ENCODE measurements at places on chromosomes 2 and 18.

- no peaks in the 10 kb centered on the region for H3K36me3 ChIP-seq
- no peaks in the 10 kb centered on the region for H3K27me3 ChIP-seq
- H3K27ac ChIP-seq, result no peak overlapping the region
- H3K4me3 ChIP-seq, result no peak overlapping the region
- H3K4me1 ChIP-seq, result no peaks in the 10 kb centered on the region
- DNase-seq, result no peak
Measured at GRCh38 chr2:16716024-16716423, 50.4 kb upstream of the CYRIA start.

DNA sequence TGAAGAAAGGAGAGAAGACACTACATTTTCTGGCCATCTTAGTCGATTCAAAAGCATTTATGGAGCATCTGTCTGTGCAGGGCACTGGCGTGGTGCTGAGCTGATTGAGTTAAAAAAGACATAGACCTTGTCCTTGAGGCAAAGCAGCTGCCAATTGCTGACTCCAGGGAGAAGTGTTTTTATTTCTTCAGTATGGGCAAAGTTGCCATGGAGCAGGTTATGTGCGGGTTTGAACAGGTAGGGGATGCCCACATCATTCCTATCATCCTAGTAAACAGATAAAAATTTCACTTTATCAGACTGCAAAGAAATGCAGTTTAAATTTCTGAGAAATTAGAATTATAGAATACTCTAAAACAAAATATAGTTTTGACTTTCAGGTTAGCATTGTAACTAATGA is 125.8 kb downstream of the NUP35 start:
- H3K27ac ChIP-seq, result no peak overlapping the region
- no peak overlapping the region for H3K4me3 ChIP-seq
- H3K4me1 ChIP-seq, result no peaks in the 10 kb centered on the region
- DNase-seq, result no peak
- no peaks in the 10 kb centered on the region for H3K36me3 ChIP-seq

- no peaks in the 10 kb centered on the region for H3K4me1 ChIP-seq
- no peak overlapping the region for H3K27ac ChIP-seq
- H3K27me3 ChIP-seq, result no peaks in the 10 kb centered on the region
- no peak for DNase-seq
Measured at GRCh38 chr18:6150430-6150829, 255.1 kb upstream of the TMEM200C start.

- DNase-seq, result no peak
- no peaks in the 10 kb centered on the region for H3K27me3 ChIP-seq
- no peaks in the 10 kb centered on the region for H3K36me3 ChIP-seq
Measured at GRCh38 chr2:62142054-62142453, 53.9 kb upstream of the B3GNT2 start.

DNA sequence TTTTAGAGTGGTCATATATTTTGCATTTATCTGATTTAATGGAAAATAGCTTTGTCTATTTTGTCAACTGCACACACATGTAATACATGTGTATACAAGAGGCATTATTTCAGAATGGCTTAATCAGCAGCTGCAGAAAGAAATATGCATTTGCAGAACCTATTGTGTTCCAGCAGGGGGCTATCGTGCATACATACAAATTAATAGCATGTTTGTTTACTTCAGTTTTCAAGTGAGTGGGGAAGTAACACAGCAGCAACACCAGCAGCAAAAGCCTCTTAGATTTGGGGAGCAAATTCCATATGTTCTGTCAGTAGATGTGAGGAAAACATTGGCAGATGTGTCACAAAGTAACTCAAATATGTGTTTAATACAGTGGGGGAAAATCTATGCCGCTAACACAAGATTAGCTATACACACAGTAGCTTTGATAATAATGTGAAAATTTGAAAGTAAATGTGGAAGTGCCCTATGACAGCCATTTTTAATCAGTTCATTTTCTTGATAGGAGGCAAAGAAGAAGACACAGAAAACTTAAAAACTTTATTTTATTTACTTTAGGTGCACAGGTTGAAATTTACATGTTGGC is 218.1 kb downstream of the WDR7 start:
- H3K4me3 ChIP-seq, result no peak overlapping the region
- H3K36me3 ChIP-seq, result no peaks in the 10 kb centered on the region
- no peaks in the 10 kb centered on the region for H3K4me1 ChIP-seq
- no peaks in the 10 kb centered on the region for H3K27me3 ChIP-seq

GRCh38 chr2:68431316-68431972 is 35.6 kb downstream of the FBXO48 start:
- H3K4me3 ChIP-seq, result no peak overlapping the region
- DNase-seq, result no peak
- no peaks in the 10 kb centered on the region for H3K36me3 ChIP-seq
- H3K27me3 ChIP-seq, result 0 out of 2 replicates have a peak, but pooled peaks cover 5% of the 10 kb centered on the region
- no peak overlapping the region for H3K27ac ChIP-seq

DNA sequence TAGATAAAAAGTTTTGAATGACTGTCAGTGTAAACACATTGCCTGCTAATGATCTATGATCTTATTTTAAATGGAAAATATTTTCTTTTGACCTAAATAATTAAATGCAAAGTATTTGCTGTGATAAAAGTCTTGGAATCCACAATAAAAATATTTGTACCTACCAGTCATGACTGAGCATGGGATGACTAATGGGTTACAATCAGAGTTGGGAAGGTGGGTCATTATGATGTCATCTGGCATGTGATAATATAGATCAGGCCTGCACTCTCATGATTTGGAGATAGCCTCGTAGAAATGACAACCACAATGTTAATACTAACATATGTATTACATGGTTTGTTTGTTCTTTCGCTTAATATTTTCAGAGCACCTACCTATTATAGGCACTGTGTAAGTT is 848.8 kb upstream of the KLHL29 start:
- H3K27me3 ChIP-seq, result no peaks in the 10 kb centered on the region
- no peak overlapping the region for H3K27ac ChIP-seq
- no peaks in the 10 kb centered on the region for H3K4me1 ChIP-seq
- H3K36me3 ChIP-seq, result no peaks in the 10 kb centered on the region
- no peak overlapping the region for H3K4me3 ChIP-seq
- peak; percentile 3 for DNase-seq

- peaks cover 18% of the 10 kb centered on the region for H3K4me1 ChIP-seq
- no peak overlapping the region for H3K27ac ChIP-seq
- no peaks in the 10 kb centered on the region for H3K36me3 ChIP-seq
- H3K27me3 ChIP-seq, result no peaks in the 10 kb centered on the region
- no peak overlapping the region for H3K4me3 ChIP-seq
Measured at GRCh38 chr2:113209011-113209645, 35.4 kb downstream of the PSD4 start.

- no peaks in the 10 kb centered on the region for H3K27me3 ChIP-seq
- H3K4me1 ChIP-seq, result no peaks in the 10 kb centered on the region
- H3K4me3 ChIP-seq, result no peak overlapping the region
- peak; percentile 27 for DNase-seq
Measured at GRCh38 chr18:3294435-3295080, 32.6 kb downstream of the MYL12B start.

GRCh38 chr2:44360749-44361329 is 455 bp downstream of the PREPL start:
- H3K27ac ChIP-seq, result peak overlapping the region; percentile 97
- peaks cover 24% of the 10 kb centered on the region for H3K4me1 ChIP-seq
- H3K36me3 ChIP-seq, result no peaks in the 10 kb centered on the region
- DNase-seq, result peak; percentile 61
- H3K4me3 ChIP-seq, result peak overlapping the region; percentile 96

DNA sequence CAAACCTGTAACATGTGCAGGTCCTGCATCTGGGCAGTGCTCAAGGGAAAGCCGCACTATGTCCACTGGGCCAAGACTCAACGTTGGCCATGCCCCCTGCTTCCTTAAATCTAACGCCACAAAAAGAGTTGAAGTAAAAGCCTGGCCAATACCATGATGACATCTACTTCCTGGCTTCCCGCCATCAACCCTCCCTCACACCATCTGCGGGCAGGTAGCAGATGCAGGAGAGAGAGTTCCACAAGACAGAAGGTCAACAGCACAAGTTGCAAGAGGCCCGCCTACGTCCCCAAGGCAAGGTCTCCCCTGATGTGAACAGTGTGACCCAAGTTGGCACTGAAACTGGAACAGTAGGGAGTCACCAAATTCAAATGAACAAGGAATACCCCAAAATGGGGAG is 48.4 kb downstream of the ABCG8 start:
- H3K27me3 ChIP-seq, result no peaks in the 10 kb centered on the region
- no peak for DNase-seq
- no peak overlapping the region for H3K27ac ChIP-seq
- peaks cover 34% of the 10 kb centered on the region for H3K36me3 ChIP-seq
- no peaks in the 10 kb centered on the region for H3K4me1 ChIP-seq

- no peak overlapping the region for H3K27ac ChIP-seq
- DNase-seq, result no peak
- no peak overlapping the region for H3K4me3 ChIP-seq
- H3K36me3 ChIP-seq, result no peaks in the 10 kb centered on the region
Measured at GRCh38 chr18:56321470-56321869, 316.9 kb downstream of the TXNL1 start.

DNA sequence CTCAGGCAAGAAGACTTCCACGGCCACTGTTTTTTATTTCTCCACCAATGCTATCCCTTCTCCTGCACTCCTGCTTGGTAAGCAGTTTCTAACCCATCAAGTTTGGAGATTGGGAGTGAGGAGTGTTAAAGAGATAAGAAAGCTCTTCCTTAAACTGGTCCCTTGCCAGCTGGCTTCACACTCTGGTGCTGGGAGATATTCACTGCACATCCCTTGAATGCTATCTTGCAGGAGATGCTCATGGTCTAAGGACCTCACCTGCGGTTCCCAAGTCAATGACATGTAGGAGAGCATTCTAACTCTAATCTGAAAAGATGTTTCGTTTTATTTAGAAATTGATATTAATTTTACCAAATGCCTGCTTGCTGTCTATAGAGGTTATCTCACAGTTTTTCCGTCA is 28.2 kb upstream of the CYRIA start:
- no peaks in the 10 kb centered on the region for H3K4me1 ChIP-seq
- no peak overlapping the region for H3K4me3 ChIP-seq
- H3K27ac ChIP-seq, result no peak overlapping the region
- no peaks in the 10 kb centered on the region for H3K27me3 ChIP-seq

- no peak overlapping the region for H3K4me3 ChIP-seq
- H3K4me1 ChIP-seq, result peaks cover 26% of the 10 kb centered on the region
- no peaks in the 10 kb centered on the region for H3K27me3 ChIP-seq
- H3K36me3 ChIP-seq, result no peaks in the 10 kb centered on the region
- H3K27ac ChIP-seq, result no peak overlapping the region
- DNase-seq, result no peak
Measured at GRCh38 chr2:43161650-43162510, 64.5 kb downstream of the ZFP36L2 start.

DNA sequence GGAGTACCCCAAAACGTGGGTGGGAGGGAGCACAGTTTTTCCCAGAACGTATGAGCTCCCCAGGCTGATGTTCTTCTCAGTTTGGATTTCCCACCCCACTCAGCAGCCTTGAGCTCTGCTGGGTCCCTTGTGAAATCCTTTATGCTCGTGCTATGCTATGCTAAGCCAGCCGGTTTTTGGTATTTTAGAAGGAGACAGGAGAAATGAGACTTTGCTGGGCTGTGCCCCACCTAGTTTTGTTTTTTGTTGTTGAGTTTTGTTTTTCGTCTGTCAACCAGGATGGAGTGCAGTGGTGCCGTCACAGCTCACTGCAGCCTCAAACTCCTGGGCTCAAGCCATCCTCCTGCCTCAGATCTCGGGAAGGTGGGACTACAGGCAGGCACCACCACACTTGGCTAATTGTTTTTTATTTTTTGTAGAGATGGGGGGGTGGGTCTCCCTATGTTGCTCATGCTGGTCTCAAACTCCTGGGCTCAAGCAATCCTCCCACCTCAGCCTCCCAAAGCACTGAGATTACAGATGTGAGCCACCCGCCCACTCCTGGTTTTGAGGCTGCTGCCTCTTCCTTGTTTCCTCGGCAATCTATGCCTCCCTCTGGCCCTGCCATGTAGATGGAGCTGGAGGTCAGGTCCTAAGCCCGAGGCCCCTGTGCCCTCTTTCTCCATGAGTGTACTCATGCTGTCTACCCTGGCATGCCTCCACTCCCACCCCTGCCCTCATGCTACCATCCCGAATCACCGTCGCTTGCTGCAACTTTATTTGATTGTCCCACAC is 17.5 kb upstream of the MGAT4A start:
- no peaks in the 10 kb centered on the region for H3K36me3 ChIP-seq
- no peak for DNase-seq
- no peak overlapping the region for H3K27ac ChIP-seq
- peaks cover 30% of the 10 kb centered on the region for H3K27me3 ChIP-seq

DNA sequence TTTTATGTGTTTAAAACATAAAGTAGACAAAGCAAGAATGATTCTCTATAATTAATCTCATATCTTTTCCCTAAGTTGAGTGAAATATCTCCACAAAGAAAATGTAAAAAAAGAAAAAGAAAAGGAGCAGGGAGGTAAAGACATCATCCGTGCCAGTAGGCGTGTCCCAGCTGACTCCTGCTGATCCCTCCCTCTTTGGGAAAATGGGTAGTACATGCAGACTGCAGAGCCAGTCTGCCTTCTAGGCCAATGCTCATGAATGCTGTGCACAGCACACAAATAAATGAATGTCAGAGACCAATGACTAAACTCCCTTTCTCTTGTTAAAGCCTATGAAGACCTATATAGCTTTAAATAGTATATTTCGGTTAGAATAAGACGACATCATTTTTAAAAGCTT is 64.7 kb downstream of the RAPH1 start:
- H3K27ac ChIP-seq, result peak overlapping the region; percentile 21
- H3K4me1 ChIP-seq, result peaks cover 17% of the 10 kb centered on the region
- peaks cover 91% of the 10 kb centered on the region for H3K36me3 ChIP-seq

DNA sequence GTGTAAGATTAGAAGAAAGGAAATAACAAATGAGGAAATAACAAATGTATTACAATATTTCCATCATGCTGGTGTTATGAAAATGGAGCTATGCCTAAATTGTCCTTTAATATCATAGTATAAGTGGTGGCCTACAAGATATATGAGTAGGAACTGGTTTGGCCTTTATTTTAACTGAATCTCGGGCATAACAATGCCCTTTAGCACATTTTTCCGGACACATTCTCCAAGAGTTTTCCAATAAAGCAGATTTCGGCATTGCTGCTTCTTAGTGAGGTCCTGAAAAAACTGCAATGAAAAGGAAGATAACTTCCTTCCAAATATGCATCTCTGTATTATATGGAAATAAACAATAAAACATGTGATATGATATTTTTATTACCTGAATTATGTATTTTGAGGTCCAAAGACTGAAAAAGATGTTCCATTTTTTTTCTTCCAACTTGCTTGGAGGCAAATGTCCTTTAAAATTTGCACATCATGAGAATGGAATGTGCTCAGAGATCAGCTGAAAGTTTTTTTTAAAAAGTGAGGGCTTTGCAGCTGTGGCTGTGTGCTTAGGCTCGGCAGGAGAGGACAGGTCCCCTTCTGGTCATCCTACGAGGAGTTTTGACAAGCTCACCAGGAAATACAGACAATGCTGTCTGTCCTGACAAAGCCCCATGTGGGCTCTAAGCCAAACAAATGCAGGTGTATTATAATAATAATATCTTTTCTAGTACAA is 132.3 kb upstream of the RND3 start:
- peaks cover 53% of the 10 kb centered on the region for H3K4me1 ChIP-seq
- H3K36me3 ChIP-seq, result no peaks in the 10 kb centered on the region
- no peaks in the 10 kb centered on the region for H3K27me3 ChIP-seq
- peak overlapping the region; percentile 80 for H3K27ac ChIP-seq
- peak; percentile 80 for DNase-seq

- no peak overlapping the region for H3K4me3 ChIP-seq
- no peak for DNase-seq
- H3K27ac ChIP-seq, result no peak overlapping the region
- H3K4me1 ChIP-seq, result peaks cover 16% of the 10 kb centered on the region
- H3K36me3 ChIP-seq, result no peaks in the 10 kb centered on the region
- H3K27me3 ChIP-seq, result peaks cover 5% of the 10 kb centered on the region
Measured at GRCh38 chr18:56563568-56563967, 74.8 kb downstream of the TXNL1 start.

Measured in GM23248 (cell line).